Smooth muscle cell of the umbilical artery (primary cell): ENCODE measurements at places on chromosomes 1 and 21. TPM values are rescaled to one million over a fixed set of nuclear protein-coding genes. Genes with fewer than 3 reads are reported as not detected.

The BRINP2 gene
- under 0.01 and 0.05 TPM in 2 replicates for total RNA-seq

The CLCA1 gene
- total RNA-seq = not detected in 2 replicates

The GPR37L1 gene
- total RNA-seq = 0.05 and 0.30 TPM in 2 replicates

The C1orf87 gene
- total RNA-seq = not detected in 2 replicates

The SPATA1 gene
- 0.59 TPM in 1 of 2 replicates, not detected in the other for total RNA-seq

The NUP210L gene
- under 0.01 and 0.05 TPM in 2 replicates for total RNA-seq
